Dorsolateral prefrontal cortex (tissue), 122 donors: ENCODE measurements at places on chromosomes 7 and 10. TPM values are rescaled to one million over a fixed set of nuclear protein-coding genes. Genes with fewer than 3 reads are reported as not detected.

CHRM2 gene
- total RNA-seq, result 7.3 TPM

ENO4 gene
- total RNA-seq, result 2.0 TPM

ZCCHC24 gene
- 98.1 TPM for total RNA-seq

GRB10 gene
- total RNA-seq, result 113 TPM

LFNG gene
- total RNA-seq, result 15.6 TPM

GOLGA7B gene
- total RNA-seq, result 43.1 TPM

MUC12 gene
- 6.8 TPM for total RNA-seq

SLC39A12 gene
- total RNA-seq, result 29.7 TPM

MET gene
- 19.8 TPM for total RNA-seq

MNX1 gene
- total RNA-seq, result not detected

RTKN2 gene
- 4.6 TPM for total RNA-seq

SORBS1 gene
- total RNA-seq, result 331 TPM

SPDYE1 gene
- not detected for total RNA-seq

SEMA3C gene
- total RNA-seq, result 17.2 TPM

ENTPD1 gene
- total RNA-seq, result 11.3 TPM

SMO gene
- total RNA-seq, result 3.9 TPM

SLC26A3 gene
- total RNA-seq, result not detected

ZNF467 gene
- 5.2 TPM for total RNA-seq

CLCN1 gene
- not detected for total RNA-seq

TAS2R41 gene
- not detected for total RNA-seq

INA gene
- total RNA-seq, result 164 TPM

LRRC18 gene
- not detected for total RNA-seq

OR2A7 gene
- total RNA-seq, result 0.32 TPM

TPST1 gene
- total RNA-seq, result 54.2 TPM
